ENCODE measurements at places on chromosomes 16 and 17.

DNA sequence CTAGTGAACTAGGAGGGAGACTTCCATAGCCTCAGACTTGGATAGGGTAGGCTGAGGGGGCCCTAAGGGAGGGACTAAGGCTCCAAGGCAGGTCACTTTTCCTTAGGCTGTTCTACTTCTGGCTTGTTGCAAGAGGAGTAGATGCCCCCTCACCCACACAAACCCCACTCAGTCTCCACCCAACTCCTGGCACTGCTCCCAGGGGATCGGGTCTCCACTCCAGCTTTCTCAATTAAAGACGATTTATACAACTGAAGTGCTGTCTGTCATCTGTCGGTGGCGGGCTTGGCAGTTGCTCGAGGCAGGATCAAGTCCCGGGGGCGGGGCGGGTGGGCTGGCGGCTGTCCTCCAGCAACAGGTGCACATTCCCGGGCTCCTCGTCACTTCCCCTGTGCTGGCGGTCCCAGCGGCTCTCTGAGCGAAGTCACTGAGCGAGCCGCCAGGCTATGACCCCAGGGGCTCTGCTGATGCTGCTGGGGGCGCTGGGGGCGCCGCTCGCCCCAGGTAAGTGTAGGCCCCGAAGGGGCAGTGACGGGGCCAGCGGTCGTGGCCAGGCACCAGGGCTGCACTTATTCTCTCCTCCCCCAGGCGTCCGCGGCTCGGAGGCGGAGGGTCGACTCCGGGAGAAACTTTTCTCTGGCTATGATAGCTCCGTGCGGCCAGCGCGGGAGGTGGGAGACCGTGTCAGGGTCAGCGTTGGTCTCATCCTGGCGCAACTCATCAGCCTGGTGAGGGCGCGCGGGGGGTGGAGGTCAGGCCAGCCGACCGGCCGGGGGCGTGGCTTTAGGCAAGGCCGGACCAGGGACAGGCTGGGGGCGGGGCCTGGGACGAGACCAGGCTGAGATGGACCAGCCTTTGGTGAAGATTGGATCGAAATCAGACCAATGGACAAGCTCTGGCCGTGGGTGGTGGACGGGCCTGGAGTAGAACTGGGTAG lies at the start of gene CHRNB1:
Gene CHRNB1, plus strand, starts transcription at position 380 of the 937 bp plus-strand sequence. Its CDS starts 67 bp downstream, at position 447.
- peak within 1 kb of the TSS; percentile 85 for H3K4me3 ChIP-seq
- DNase-seq: peak; percentile 73
- H3K27ac ChIP-seq: peak within 1 kb of the TSS; percentile 87
- no peaks in the 10 kb centered on the region for H3K36me3 ChIP-seq
- peaks cover 54% of the 10 kb centered on the region for H3K27me3 ChIP-seq
- H3K4me1 ChIP-seq: peaks cover 39% of the 10 kb centered on the region

DNA sequence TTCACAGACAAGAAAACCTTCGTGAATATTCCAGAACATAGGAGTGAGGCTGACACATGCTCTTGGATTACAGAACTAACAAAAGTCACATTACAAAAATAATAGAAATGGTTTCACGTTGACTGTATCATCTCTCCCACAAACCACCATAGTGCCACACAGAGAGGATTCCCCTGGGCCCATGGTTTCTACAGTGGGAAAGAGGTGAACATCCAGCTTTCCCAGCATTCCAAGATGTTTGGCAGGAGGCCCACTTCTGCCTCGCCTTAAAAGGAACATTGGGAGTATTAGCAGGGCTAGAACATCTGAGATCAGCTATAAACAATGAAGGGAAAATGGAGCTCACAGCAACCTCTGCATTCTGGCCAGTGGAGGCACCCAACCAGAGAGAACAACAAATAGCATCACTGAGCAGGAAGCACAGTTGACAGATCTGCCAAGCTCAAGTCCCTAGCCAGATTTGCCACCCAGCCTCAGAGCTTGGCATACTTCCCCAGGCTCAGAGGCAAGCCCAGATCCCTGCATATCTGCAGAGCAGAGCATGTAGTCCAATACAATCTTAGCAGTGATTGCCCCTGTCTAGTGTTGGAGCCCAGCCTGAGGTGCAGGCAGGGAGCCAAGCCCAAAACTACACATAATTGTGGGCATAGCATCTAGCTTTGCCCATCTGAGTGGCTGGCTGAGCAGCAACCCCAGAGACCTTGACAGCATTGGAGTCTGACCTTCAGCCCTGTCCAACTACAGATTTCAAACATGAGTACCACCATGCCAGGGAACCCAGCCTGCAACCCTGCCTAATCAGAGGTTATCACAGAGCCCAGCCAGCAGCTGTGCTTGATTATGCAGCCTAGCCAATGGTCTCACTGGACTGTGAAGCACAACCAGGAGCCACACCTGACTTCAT lies 260.4 kb downstream of the CEP112 start:
- H3K27ac ChIP-seq: no peak overlapping the region
- peaks cover 38% of the 10 kb centered on the region for H3K36me3 ChIP-seq
- no peaks in the 10 kb centered on the region for H3K27me3 ChIP-seq
- H3K4me1 ChIP-seq: no peaks in the 10 kb centered on the region

- H3K27ac ChIP-seq: no peak overlapping the region
- H3K4me1 ChIP-seq: no peaks in the 10 kb centered on the region
- no peak for DNase-seq
- no peaks in the 10 kb centered on the region for H3K36me3 ChIP-seq
These were observed 12.7 kb downstream of the EARS2 start for GRCh38 chr16:23544436-23544835.

DNA sequence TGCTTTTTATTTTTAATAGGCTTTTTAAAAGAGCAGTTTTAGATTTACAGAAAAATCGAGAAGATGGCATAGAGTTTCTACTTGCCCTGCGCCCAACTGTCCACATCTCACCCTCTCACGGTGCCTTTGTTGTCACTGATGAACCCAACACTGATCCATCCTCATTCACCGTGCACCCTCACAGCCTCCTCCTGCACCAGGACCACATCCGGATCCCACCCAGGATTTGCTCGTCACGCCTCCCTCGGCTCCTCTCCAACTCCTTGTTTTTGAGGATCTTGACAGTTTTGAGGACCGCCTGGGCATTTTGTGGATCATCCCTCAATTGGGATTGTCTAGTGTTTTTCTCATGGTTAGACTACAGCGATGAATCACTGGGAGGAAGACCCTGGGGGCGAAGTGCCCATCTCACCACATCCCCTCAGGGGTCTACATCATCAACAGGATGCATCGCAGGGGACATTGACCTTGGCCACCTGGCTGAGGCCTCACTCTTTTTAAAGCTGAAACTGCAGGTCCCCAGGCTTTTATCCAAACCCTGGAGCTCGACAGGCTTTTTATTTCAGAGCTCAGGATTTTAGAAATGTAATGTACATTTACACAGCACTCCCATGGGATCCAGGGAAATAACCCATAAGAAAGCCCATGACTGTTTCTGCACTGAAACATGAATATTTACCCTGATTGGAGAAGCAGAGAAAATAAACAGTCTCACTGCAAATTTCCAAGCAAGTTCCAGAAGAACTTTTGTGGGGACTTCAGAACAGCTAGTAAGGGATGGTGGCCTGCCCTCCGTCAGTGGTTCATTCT lies 71.8 kb upstream of the ZNF469 start:
- H3K4me1 ChIP-seq: peaks cover 18% of the 10 kb centered on the region
- no peaks in the 10 kb centered on the region for H3K27me3 ChIP-seq
- peaks cover 5% of the 10 kb centered on the region for H3K36me3 ChIP-seq
- no peak overlapping the region for H3K27ac ChIP-seq

DNA sequence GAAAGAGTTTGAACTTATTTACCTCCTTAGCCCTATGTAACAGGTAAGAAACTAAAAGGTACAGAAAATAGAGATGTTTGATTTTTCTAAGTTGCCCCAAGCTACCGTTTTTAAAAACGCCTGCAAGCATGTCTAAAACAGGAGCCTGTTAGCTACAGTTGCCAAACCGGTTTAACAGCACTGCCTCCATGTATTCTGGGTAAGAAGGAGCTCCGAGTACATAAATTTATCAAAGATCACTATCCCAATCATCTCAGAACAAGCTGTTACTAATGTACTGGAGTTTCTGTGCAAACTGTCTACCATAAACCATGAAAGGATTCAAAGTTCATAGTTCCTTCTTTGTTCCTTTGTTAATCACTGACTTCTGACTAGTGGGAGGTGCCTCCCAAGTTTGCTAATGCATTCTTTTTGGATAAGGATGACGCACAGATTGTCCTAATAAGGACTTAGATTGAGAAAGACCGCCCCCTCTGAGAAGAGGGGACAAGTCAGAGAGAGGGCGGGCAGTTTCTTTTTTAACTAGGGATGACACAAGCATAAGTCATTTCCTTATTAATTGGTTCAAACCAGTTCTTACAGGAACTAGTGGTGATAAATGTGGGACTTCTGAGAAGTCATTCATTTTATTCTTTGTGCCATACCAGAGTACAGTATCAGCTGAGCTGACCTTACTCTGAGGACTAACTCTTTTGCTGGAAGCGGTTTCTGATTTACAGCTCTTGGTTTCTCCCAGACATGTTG lies 55.3 kb downstream of the TUBD1 start:
- no peaks in the 10 kb centered on the region for H3K27me3 ChIP-seq
- peaks cover 5% of the 10 kb centered on the region for H3K36me3 ChIP-seq
- H3K4me1 ChIP-seq: peaks cover 55% of the 10 kb centered on the region
- H3K4me3 ChIP-seq: peak overlapping the region; percentile 88
- peak; percentile 22 for DNase-seq

- H3K4me3 ChIP-seq: no peak overlapping the region
- no peak for DNase-seq
- H3K27me3 ChIP-seq: no peaks in the 10 kb centered on the region
These were observed 27.0 kb downstream of the ZFPM1 start for GRCh38 chr16:88479793-88480760.

DNA sequence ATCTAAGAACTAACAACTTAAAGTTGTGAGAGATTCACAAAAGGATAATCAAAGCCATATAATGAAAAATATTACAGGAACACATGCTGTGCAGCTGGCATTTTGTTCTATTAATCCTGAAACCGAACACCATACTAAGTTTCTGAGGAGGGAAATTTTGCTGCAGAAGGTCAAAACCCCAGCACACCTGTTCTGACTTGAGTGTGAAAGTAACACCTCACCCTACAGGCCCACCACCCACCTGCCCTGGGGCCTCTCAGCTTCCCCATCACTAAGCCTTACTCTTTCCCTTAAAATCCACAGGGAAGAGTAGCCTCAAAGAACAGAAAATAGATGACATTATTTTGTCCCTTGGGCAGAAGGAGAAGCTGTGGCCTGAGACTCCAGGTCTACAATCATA lies 44.8 kb downstream of the STAT5A start:
- no peaks in the 10 kb centered on the region for H3K27me3 ChIP-seq
- peaks cover 16% of the 10 kb centered on the region for H3K4me1 ChIP-seq
- H3K36me3 ChIP-seq: peaks cover 15% of the 10 kb centered on the region
- no peak overlapping the region for H3K27ac ChIP-seq
- no peak overlapping the region for H3K4me3 ChIP-seq

GRCh38 chr16:49431040-49431439 lies 57.4 kb downstream of the C16orf78 start:
- H3K36me3 ChIP-seq: peaks cover 3% of the 10 kb centered on the region
- no peak for DNase-seq
- no peak overlapping the region for H3K27ac ChIP-seq
- H3K27me3 ChIP-seq: no peaks in the 10 kb centered on the region
- no peak overlapping the region for H3K4me3 ChIP-seq
- peaks cover 2% of the 10 kb centered on the region for H3K4me1 ChIP-seq

DNA sequence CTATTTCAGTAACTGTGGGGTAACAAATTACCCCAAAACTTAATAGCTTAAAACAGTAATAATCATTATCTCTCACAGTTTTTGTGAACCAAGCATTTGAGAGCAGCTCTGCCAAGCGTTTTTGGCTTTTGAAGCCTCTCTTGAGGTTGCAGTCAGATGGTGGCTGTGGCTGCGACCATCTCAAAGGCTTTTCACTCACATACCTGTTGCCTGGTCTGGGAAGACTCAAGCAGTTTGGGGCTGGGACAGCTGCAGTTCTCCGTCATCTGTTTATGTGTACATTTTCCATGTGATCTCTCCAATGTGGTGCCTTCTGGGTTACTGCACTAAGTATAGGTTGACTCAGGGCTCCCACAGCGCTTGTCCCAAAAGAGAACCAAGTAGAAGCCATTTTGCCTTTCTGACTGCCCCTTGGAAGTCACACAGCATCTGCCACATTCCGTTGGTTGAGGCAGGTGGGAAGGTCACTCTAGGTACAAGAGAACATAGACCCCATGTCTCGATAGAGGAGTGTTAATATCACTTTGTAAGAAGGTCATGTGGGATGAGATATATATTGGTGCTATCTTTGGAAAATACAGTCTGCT lies 49.6 kb downstream of the LDHD start:
- H3K36me3 ChIP-seq: no peaks in the 10 kb centered on the region
- H3K4me1 ChIP-seq: peaks cover 32% of the 10 kb centered on the region
- H3K4me3 ChIP-seq: no peak overlapping the region
- H3K27me3 ChIP-seq: no peaks in the 10 kb centered on the region

DNA sequence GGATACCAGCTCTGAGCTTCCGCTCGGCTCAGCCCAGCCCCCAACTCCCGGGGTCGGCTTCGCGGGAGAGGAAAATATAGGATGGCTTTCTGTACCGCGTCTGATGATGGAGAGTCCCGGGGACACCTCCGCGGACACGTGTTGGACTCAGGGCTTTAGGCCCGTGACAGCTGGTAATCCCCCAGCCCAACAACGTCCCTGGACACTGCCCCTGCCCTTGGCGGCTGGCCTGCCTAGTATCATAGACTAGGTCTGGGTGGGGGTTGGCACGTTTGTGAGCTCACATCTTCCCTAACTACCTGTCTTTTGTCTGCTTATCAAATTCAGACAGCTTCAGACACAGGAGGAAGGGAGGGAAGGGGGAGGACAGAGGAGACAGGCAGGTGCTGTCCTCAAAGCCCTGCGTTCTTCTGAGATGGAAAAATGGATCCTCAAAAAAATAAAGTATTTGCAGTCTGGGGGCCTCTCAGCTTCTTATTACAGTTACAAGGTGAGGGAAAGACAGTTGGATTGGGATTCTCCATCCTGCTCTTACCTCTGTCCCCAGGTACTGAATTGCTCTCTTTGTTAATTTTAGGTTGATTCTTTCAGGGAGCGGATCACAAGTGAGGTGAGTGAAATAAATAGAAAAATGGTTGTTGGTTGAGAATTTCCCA lies 698 bp downstream of the PSME3 start:
- H3K36me3 ChIP-seq: peaks cover 9% of the 10 kb centered on the region
- H3K27ac ChIP-seq: peak overlapping the region; percentile 89
- H3K27me3 ChIP-seq: peaks cover 5% of the 10 kb centered on the region
- H3K4me3 ChIP-seq: peak overlapping the region; percentile 97

DNA sequence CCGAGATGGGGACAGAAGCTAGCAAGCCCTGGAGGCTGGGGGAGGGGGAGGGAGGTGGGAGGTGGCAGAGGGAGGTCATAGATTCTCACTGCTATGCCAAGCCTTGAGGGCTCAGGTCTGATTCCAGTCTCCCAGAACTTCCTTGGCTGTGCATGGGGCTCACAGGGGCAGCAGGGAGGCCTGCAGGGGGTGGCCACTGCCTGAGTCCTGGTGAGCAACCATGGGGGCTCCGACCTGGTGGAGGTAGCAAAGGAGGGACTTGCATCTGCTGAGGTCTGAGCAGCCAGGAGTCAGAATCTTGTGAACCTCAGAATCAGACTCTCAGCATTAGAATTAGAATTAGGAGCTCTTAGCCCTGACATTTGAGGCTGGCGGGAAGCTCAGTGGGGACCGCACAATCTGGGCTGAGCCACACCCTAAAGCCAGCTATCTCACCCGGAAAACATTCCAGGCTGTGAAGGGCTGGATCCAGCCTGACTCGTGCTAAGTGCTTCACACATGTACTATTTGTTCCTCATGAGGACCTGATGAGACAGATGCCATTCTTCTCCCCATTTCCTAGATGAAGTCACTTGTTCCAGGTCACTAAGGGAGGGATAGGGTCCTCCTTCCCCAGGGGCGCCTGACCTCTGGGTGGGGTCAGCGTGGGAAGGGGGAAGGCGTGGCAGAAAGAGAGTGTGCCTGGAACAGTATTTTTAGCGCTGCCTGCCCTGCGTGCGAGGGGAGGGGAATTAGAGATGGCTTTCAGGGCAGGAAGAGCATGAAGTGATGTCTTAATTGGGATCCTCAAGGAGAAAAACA lies 17.3 kb upstream of the KCNJ12 start:
- peaks cover 27% of the 10 kb centered on the region for H3K4me1 ChIP-seq
- DNase-seq: no peak
- H3K36me3 ChIP-seq: no peaks in the 10 kb centered on the region
- peaks cover 2% of the 10 kb centered on the region for H3K27me3 ChIP-seq
- peak overlapping the region; percentile 77 for H3K27ac ChIP-seq
